ENCODE measurements at places on chromosomes 4 and X.

GRCh38 chr4:87965501-87965975 lies 10.0 kb upstream of the SPP1 start:
- DNase-seq = no peak

DNA sequence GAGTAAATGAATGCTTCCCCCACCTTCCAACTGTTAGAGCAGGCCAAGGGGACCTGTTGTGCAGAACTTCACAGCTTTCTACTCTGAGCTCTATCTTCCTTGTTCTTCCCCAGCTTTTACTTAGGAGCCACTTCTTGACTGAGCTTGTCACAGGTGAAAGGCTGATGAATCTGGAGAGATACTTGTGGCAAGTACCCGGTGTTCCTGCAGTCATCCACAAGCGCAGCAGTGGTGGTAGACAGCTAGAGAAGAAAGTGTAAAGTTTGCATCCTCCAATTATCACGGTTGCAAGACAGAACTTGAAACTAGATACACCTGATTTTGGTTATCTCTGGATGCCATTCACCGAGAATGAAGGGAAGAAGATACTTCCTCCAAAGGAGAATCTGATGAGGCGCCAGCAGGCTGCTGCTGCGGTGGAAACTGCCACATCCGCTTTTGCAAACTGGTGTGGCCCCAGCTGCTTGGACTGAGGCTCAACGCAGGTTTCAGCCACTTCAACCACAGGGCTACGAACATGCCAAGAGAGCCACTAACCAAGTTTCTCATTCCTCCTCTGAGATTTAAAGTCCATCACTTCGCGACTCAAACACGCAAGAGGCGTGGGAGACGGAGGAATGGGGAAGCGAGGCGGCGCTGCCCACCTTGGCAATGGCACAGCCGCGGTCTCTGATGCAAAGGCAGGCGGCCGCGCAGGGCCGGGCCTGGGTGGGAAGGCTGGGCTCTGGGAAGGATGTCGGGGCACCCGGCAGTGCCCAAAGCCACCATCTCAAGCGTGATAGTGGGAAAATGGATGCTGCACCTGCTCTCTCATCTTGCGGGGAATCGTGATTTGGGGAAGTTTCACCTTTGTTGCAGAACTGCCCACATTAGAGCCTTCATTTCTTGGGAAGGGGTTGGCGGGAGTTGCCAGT lies 1.3 kb upstream of the FHIP1A start:
- no peak for DNase-seq

- DNase-seq = no peak
These were observed 1878.4 kb downstream of the ARAP2 start for GRCh38 chr4:34365946-34366345.

- DNase-seq = no peak
These were observed 77.7 kb downstream of the RAP1GDS1 start for GRCh38 chr4:98338761-98339438.

DNA sequence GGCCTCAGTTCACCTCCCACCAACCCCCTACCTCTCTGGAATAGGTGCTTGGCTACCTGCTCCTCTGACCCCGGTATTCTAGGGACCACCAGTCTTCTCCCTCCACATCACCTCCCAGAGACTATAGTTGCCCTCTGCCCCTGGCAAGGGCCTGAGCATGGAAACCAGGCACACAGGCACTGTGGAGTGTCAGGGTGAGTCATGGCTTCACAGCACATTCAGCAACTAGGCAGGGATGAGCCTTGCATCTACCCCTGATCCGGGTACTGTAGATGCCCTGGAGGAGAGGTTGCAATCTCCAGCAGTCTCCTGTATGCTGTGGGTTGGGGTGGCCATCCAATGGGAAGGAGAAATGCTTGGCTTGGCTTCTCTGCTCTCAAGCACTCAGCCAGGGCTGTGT lies 472.7 kb downstream of the IDS start:
- no peak for DNase-seq

DNA sequence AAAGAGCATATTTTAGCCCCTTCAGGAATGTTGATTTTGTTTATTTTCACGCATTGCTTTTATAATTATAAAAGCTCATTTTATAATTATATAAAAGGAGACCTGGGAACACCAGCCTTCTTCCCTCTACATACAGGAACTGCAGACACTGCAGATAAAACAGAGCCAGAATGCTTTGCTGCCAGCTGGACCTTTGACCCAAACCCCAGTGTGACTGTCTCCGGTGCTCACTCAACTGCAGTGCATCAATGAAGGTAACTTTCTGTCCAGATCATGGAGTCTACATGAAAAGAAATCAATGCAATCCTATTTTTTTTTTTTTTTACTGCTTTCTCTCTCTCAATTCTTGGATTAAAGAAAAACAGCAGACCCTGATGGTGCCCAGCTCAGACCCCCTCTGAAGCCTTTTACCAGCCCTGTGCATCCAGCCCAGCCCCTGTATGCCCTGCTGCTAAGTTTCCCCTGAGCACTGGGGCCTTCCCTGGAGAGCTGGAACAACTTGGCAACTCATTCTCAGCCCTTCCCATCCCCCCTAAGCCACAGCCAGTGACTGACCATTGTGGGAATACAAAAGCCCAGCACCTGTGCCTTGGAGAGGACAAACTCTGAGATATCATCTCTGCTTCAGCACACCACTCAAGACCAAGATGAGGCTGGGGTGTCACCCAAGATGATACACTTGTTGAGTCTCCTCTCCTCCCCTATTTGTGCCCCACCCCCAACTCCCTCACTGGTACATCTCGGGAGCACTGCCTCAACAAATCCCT lies 182.1 kb downstream of the EVC2 start:
- DNase-seq = no peak

DNA sequence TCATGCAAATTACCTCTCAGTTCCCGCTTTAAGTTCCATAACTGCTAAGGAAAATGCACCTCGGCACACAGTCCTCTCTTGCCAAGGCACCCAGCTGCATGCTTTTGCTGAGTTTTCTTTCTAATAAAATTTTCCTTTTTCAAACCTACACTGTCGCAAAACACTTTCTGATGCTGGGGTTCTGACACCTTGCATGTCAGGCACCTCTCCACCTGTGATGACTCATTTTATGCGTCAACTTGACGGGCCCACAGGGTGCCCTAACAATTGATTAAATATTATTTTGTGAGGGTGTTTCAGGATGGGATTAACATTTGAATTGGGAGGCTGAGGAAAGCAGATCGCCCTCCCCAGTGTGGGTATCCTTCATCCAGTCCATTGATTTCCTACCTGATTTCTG lies 291.0 kb upstream of the STS start:
- no peak for DNase-seq

DNA sequence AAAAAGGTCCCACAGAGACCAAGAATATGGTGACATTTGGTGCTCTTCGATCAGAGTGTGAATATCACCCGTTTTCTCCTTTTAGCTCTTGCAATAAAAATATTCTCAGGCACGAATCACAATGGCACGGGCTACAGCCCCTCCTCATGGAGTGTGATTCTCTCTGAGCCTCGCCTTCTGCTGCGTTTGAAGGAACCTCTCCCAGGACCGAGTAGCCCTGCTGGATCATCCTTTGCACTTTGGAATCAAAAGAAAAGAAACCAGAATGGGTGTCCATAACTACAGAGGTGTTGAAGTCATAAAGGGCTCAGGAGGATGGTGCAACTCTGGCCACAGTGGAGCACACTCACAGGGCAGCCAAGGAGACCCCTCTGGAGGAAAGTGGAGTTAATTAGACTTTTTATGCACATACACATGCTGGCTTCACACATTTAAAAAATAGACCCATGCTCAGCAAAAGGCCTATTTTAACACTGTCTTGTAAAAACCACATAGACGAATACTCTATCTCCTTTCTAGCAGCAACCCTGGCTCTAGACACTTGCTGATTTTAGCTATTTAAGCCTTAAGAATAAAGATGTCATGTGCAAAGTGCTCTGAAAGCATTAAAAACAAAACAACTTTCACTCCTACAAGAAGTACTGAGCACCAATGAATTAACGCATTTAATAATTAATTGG lies 19.1 kb downstream of the MAML3 start:
- DNase-seq = no peak

- no peak for DNase-seq
These were observed 97.0 kb upstream of the CCSER1 start for GRCh38 chr4:90030202-90030601.

DNA sequence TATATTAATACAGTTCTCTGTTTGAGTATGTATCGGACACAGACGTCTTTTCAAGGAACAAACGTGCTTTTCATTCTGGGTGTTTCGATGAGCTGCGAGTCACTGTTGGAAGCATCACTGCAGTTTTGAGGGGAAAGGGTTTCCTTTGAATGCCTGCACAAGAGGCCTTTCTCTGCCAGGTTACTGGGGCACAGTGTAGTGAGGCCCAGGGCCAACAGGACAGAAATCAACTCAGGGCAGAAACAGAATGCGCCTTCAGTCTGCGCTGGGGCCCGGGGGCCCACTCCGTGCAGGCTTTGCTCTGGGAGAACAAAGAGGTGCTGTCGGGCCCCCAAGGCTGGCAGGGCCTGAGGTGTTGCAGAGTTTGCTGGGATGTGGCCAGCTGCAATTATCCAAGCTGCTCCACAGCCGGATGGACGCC lies 2.3 kb upstream of the PPP2R3B start:
- DNase-seq = no peak

DNA sequence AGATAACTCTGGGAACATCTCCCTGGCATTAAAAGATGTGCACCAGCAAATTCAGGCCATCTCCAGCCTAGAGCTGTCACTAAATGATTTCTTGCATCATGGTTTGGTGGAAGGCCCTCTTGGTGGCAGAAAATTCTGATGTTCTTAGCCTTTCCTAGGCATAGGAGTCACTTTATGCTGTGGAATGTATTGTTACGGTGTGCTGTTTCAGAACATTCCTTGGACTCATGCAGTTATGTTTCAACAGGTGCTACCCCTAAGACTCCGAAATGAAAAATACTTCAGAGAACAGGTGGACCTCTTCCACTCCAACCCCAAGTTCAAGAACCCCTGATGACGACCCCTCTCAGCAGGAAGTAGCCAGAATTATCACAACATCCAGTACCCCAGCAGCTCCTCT lies 20.3 kb upstream of the PAPSS1 start:
- no peak for DNase-seq
